ENCODE measurements at places on chromosomes 4 and X.
A peak's percentile ranks its signal among the peaks of the same experiment; 100 is the strongest.

DNA sequence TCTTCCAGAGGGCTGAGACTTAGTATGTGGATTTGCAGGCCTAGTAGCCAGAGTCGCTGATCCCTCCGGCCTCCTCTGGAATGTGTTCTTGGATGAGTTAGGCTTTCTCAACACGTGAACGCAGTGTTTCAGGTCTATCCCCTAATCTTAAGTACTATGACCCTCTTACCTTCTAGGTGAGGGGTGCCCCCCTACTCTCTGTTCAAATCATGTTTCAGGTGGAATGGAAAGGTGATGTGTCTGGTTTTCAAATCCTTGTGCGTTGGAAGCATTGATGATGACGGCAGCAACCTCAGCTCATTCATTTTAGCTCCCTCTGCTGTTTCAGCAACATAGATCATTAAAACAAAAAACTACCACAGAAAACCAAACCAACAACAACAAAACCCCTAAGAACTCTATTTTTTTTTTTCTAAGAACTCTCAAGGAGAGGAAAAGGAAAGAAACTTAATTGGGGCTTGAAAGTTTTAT is 56.4 kb downstream of the RWDD4 start:
- peak; percentile 19 for DNase-seq

GRCh38 chr4:3200423-3201090 is 48.4 kb upstream of the MSANTD1 start:
- DNase-seq, result no peak

DNA sequence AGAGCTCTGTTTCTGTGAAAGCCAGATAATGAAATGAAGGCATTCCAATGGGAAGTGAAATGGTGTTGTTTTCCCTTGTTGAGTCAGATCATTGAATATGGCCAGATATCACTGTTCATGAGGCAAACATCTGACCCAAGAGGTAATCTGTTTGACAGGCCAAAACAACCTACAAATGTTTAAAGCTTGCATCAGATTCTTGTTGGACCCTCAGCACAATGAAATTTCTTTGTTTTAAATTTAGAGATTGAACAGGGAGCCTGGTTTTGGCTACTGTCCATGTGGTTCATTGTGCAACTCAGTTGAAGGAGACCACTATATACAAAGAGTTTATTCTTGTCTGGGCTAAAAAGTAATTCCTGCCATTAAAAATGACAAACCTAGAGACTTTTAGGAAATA is 159.1 kb downstream of the AFF2 start:
- DNase-seq, result no peak

DNA sequence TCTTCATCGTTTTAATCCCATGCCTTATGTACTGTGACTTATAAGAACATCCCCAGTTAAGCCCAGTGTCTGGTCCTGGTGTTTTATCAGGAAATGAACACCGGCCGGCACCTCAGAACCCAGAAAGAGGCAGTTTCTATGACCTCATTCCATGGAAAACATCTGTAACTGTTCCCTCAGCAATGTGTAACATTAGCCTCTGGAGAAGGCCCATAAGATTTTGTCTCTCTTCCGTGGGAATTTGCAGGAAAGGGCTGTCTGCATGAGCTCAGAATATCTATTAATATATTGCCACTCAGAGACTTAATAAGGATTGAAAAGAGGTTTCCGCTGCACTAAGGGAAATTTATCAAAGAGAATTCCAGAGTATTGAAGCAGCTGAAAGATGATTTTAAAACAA is 3.1 kb upstream of the TCEANC start:
- DNase-seq, result no peak

DNA sequence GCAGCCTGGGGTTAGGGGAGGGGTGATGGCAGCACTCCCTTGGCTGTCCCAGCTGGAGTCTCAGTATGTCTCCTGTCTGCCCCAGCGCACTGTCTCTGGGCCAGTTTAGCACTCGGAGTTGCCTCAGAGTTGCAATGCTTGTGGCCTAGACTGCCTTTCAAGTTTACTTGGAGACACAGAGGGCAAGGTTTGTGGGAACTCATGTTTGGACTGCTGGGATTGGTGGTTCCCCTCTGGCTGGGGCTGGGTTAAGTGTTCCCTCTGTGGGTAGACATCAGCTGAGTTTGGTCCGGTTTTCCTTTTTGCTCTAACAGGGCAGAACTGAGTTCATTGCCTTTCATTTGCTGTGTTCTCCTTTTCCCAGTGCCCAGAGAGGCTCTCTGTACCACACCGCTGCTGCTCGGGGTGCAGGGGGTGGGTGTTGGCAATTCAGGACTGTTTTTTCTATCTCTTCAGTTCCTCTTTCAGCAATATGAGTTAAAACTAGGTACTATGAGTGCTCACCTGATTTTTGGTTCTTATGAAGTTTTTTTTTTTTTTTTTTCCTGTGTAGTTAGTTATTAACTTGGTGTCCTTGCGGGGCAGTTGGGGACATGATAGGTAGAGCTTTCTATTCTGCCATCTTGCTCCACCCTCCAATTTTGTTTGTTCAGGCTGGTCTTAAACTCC is 17.2 kb downstream of the RAB33B start:
- no peak for DNase-seq

DNA sequence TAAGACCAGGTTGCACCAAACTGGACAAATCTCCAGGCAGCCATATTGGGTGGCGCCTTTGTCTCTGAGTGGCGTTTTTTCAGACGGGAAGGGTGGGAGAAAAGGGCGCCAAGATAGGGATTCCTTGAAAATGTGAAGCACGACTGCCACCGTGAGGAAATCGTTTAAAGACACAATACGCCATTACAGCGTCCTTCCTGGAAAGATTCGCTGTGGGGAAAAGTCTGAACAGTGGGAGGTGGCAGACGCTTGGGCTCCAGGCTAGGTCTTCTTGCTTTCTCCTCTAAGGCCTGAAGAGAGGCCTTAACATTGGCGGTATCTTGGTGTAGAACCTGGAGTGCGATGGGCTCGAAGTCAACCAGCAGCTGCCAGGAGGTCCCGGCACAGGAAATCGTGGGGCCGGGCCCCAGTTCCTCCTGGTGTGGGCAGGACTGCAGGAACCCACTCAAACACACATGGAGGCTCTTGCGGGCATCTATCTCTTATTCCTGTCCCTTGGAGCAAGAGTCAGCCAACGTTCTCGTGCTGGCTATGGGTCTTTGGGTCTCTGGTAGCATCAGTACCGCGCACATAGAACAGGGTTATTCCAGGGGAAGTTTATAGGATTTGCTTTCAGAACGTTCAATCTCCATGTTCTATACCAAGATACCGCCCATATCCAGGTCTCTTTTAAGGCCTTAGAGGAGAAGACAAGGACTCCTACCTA is 208.8 kb downstream of the OR13H1 start:
- DNase-seq, result no peak

- no peak for DNase-seq
These were observed 11.4 kb upstream of the KCND1 start for GRCh38 chrX:48983081-48983480.

GRCh38 chrX:132171478-132171877 is 43.7 kb upstream of the FRMD7 start:
- no peak for DNase-seq

DNA sequence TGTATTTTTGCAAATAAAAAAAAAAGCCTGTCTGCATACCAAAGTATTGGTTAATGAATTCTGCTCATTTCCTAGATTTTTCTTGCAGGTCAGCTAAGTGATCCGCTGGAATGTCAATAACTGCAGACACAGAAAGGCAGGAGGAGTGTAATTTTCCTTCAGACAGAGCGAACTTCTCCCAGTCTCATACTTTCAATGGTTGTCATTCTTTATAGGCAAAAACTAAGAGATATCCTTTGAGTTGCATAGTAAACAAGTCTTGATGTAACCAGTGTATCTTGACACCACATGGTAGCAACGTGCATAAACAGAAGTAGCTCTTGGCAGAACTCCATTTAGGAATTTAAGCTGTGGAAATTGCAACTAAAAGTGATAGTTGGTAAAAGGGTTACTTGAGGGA is 8.2 kb downstream of the CAPN6 start:
- DNase-seq, result no peak

DNA sequence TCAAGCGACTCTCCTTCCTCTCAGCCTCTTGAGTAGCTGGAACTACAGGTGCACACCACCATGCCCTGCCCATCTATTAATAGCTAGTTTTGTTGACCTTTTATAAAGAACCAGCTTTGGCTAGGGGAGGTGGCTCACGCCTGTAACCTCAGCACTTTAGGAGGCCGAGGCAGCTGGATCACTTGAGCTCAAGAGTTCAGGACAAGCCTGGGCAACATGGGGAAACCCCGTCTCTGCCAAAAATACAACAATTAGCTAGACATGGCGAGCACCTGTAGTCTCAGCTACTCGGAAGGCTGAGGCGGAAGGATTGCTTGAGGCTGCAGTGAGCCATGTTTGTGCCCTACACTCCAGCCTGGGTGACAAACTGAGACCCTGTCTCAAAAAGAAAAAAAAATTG is 2.7 kb downstream of the TKTL1 start:
- DNase-seq, result no peak

DNA sequence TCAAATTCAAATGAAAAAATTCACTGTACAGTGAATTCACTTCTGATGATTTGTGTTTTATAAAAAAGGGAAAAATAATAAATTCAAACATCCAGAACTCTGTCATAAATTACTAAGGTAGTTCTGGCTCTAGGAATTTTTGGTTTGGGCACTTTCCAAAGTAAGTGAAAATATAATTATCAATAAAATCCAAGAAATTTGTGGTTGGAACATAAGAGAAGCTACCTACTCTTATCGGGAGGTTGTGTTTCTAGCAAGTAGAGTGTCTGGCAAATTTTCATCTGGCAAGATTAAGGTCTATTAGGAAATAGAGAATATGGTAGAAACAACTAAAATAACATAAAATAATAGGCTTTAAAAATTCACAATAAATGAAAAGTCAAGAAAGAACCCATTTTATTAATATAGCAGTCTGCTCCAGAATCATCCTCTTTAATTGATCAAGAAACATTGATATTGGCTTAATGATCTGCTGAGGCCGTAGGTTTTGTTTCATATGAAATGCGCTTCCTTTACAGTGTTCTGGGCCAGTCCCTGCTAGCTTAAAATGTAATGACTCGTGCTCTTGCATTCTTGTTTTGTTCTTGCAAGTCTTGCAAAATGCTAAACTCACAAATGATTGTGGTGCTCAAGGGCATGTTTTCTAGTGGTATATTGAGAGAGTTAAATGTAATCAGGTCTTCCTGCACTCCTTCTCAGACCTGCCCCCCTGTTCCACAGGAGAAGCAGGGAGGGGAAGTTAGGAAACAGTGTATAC is 331.4 kb downstream of the RAPGEF2 start:
- no peak for DNase-seq

DNA sequence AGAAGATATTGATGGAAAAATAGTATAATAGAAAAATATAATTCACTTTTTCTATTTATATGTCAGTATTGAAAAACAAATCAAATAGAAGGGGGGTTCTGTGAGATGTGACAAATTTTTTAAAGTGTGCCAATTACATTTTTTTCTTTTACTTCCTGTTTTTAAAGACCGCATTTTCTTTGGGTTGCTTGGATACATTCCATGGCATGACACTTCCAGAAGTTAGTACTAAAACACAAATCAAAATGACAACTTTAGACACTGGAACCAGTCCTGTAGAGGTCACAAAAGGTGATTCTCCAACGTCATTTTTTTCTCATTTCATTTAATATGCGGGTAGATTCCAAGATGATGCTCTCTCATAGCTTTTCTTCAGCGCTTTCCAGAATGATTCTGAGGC is 116.2 kb upstream of the GNPDA2 start:
- no peak for DNase-seq

- DNase-seq, result no peak
These were observed 107.1 kb upstream of the BMPR1B start for GRCh38 chr4:94650690-94651089.

- no peak for DNase-seq
These were observed 102.4 kb downstream of the GPR143 start for GRCh38 chrX:9663216-9663615.

- DNase-seq, result no peak
These were observed 69.3 kb upstream of the HELT start for GRCh38 chr4:184949020-184949419.

- DNase-seq, result no peak
These were observed 194.8 kb downstream of the CHRDL1 start for GRCh38 chrX:110600745-110601310.

GRCh38 chr4:94551643-94552564 is 100.2 kb downstream of the PDLIM5 start:
- DNase-seq, result no peak

DNA sequence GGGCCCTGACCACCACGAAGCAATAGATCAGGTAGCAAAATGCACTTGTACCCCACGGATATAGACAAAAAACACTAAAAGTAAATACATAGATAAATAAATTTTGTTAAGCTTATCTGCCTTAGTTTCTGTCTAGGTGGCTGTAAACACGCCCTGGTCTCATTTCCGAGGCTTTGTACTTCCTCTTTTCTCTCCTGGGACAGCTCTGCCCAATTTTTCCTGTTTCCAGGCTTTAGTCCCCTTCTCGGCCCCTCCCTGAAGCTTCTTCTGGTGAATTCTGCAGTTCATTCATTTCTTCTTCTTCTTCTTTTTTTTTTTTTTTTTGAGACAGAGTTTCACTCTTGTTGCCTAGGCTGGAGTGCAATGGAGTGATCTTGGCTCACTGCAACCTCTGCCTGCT is 73.4 kb upstream of the STOX2 start:
- DNase-seq, result peak; percentile 7

DNA sequence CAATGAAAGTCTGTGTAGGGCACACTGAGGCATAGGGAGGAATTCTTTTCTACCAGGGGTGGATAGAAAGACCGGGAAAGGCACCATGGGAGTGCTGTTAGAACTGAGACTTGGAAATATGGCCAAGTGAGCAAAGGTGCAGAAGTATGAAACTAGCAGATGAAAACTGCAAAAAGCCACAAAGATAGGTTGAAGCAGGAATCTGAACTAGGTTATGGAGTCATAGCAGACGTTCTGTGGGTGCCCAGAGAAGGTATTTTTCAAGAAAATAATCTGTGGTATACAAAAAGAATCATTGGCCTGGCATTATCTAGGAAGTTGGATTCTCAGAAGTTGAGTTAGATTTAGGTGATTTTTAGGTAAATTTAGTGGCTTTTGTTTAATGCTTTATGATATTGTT is 48.5 kb downstream of the SMAD1 start:
- DNase-seq, result no peak

- DNase-seq, result no peak
These were observed 23.8 kb downstream of the SLC9B2 start for GRCh38 chr4:103052779-103053178.

DNA sequence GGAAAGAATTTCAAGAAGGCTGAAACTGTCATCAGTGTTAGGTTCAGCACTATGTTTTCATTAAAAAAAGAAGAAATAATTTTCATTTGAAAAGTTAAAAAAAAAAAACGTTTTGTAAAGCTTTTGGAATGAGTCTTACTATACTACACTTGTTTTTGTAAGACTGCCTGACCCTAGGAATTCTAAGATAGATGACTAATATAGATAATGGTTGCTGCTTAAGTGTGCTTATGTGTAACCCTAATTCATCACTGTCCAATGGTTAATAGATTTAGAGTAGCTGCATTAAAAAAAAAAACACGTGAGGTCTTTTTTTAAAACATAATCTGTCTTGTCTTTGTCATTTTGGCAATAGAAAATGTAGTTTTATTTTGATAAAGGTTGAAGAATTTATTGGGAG is 323.2 kb downstream of the IL1RAPL1 start:
- no peak for DNase-seq

- no peak for DNase-seq
These were observed 71.7 kb downstream of the FAM184B start for GRCh38 chr4:17709763-17710068.

GRCh38 chr4:122689972-122690371 is 42.5 kb upstream of the BBS12 start:
- DNase-seq, result no peak

All from hematopoietic multipotent progenitor cell treated with erythropoietin and hydrocortisone succinate and interleukin-3 and kit ligand, for 8 days (in vitro differentiated cells).